ENCODE measurements at places on chromosomes 6 and 20.
A peak's percentile ranks its signal among the peaks of the same experiment; 100 is the strongest.

- peak; percentile 73 for DNase-seq
Observed at GRCh38 chr20:45450097-45450818, 19.3 kb upstream of the WFDC2 start.

DNA sequence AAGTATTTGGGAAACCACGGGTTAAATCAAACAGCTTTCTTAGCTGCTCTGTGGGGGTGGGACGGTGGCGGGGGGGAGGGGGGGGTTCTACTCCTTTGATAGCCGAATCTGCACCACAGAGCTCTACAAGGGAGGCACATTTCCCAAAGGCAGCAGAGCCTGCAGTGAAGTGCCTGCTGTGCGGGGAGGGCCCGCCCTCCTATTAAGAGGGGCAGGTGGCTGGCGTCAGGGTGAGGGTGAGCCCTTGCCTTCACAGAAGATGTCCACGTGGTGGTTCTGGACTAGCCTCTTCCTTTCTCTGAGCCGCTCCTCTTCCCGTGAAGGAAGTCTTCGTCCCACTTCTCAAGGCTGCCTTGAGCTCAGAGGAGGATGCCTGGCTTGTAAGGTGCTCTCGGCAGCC lies 174.9 kb upstream of the THBS2 start:
- DNase-seq, result no peak

- peak; percentile 79 for DNase-seq
Observed at GRCh38 chr6:81753711-81754577, 1.5 kb upstream of the TENT5A start.

GRCh38 chr20:50980851-50981713 lies 22.5 kb downstream of the MOCS3 start:
- DNase-seq, result peak; percentile 75

DNA sequence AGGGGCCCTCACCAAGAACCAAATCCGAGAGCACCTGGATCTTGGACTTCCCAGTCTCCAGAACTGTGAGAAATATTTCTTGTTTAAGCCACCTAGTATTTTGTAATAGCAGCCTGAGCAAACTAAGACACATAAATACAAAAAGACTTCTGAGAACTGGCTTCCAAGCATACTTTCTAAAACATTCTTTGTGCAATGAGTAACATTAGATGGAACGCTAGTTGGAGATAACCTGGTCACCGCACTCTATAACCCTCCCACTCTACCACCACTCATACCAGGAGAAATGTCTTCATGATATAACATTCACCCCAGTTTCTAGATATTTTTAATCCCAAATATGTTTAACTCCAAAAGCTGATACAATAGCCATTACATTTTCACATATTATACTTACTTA lies 169.5 kb upstream of the THEMIS start:
- no peak for DNase-seq

GRCh38 chr20:25987073-25987927 lies 290.6 kb upstream of the ZNF337 start:
- DNase-seq, result peak; percentile 43

DNA sequence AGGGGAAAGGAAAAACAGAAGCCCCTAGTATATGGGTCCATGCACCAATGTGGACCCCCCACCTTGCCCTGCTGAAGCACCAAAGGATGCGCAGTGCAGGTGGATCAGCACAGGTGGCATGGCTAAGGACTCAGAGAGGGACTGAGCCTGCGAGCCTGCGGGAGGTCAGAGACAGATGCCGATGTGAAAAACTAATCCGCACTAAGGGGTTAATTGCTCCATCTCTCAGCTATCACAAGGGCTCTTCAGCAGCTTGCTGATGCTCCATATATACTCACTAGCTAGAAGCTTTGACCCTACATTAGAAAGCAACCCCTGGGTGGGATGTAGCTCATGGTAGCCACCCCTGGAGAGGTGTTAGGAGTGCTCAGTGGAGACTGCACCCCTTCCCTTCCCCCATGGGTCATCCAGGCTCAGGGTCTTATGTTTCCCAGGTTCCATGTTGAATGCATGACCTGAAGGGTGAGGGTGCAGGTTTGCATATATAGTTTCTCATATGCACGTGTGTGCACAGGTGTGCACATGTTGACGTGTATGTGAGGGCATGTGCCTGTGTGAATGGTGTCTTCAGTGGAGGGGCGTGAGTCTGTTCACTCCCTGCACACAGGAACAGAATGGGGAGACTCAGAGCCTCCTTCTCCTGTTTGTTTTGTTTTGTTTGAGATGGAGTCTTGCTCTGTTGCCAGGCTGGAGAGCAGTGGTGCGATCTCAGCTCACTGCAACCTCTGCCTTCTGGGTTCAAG lies 13.4 kb upstream of the IP6K3 start:
- DNase-seq, result no peak

GRCh38 chr6:163231356-163232014 lies 183.0 kb upstream of the QKI start:
- DNase-seq, result no peak

DNA sequence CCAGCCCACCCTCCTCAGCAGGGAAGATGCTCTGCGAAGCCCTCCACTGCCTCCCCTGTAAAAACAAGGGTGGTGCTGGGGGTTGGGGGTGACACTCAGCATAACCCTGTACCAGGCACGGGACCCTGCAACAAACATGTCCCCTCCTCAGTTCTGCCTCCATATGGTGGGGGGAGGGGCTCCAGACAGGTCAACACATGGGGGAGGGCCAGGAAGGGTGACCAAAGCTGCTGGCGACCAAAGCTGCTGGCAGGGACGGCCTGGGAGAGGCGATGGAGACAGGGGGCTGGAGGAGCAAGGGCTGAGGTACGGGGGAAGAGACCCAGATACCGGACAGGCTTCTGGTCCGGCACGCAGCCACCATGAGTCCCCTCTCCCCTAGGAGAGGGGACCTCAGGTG lies 123.2 kb downstream of the TAF4 start:
- DNase-seq, result no peak

- no peak for DNase-seq
Observed at GRCh38 chr6:170032197-170032596, 258.7 kb downstream of the DLL1 start.

GRCh38 chr6:3697609-3698008 lies 53.9 kb downstream of the PXDC1 start:
- no peak for DNase-seq
